ENCODE measurements at places on chromosomes 13 and 19.
A peak's percentile ranks its signal among the peaks of the same experiment; 100 is the strongest.

- DNase-seq: no peak
Measured at GRCh38 chr19:9828551-9829063, 889 bp downstream of the UBL5 start.

GRCh38 chr13:85009447-85009846, 789.8 kb downstream of the SLITRK6 start:
- DNase-seq: no peak

DNA sequence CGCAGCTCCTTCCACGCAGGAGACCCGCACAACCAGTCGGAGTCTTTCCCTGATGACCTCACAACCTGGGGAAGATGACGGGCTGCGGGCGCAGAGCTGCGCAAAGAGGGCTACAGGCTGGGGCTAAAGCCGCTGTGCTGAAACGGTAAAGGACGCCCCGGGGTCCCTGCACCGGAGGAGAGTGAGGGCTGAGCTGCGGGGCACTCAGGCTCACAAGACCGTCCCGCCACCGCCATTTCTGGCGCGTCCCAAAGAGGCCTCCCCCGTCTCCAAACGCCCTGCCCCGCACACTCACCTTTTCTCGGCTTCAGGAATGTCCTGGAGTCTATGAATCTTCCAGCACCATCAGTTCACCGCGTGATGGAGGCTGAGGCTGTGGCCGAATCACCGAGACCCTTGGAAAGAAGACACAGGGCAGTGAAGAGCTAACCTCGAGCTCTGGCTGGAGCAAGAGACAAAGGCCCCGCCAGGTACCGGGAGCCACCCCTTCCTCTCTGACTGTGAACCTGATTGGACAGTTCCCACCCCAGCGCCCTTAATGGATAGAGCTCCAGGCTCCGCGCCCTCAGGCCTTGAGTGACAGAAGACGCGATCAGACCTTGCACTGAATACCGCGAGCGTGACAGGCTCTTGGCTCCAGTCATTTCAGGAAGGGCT, 41.8 kb upstream of the ZNF429 start:
- DNase-seq: peak; percentile 95

DNA sequence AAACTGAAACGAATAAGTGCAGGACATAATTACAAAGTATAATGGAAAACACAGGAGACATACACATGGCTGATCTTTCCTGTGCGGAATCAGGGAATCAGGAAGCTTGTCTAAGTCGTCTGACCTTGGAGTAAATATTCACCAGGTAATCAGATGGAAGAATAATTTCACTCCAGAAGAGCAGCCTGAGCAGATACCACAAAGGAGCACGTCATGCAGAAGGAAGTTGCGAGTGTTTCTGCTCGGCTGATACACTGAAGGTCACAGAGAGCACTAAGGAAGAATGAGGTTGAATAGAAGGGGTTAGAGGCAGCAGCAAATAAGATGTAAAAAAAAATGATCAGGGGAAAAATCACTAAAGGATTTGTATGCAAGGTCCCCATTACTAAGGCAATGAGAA, 122.3 kb upstream of the GPC6 start:
- no peak for DNase-seq

- peak; percentile 69 for DNase-seq
Measured at GRCh38 chr13:26678796-26679195, 81.8 kb downstream of the GPR12 start.

GRCh38 chr13:106562301-106562700, 5.6 kb downstream of the ARGLU1 start:
- no peak for DNase-seq

- no peak for DNase-seq
Measured at GRCh38 chr19:45263013-45263412, 11.9 kb downstream of the MARK4 start.

GRCh38 chr13:107332188-107332587, 764.3 kb upstream of the ARGLU1 start:
- DNase-seq: no peak

DNA sequence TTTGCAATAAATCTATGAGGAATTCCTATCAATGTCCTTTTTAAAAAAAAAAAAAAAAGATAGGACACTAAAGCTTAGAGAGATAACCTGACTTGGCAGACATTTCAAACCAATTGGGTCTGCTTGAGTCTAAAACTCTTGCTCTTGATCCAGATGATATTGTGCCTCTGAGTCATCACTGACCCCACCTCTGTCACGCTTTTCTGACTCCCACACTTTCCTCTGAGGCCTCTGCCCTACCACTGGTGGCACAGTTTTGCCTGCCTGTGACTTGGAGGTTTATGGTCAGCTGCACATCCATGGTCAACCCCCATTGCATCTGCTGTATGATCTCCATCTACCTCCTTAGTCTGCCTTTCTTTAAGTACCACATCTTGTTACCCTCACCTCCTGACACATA, 328.7 kb downstream of the SPRY2 start:
- no peak for DNase-seq

- DNase-seq: peak; percentile 55
Measured at GRCh38 chr13:99987154-99988019, 5.8 kb downstream of the ZIC2 start.

DNA sequence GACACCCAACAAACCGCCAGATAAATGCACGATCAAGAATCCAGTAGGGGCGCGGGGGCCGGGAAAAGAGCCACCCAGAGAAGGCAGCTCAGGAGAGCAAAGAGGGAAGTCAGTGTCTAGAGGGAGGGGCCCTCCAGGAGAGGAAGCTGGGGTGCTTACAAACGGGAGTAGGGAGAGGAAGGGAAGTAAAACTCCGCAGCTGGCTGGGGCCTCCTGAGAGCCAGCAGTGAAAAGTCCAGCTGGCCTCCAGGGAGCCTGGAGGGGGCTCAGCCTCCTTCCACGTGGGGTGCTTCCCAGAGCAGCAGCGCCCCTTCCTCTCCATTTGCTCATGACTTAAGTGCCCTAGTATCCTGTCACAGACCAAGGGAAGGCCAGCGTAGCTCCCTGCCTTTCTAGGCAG, 51.8 kb downstream of the TMED1 start:
- no peak for DNase-seq

GRCh38 chr13:106349080-106349931, 186.2 kb downstream of the EFNB2 start:
- DNase-seq: peak; percentile 56

DNA sequence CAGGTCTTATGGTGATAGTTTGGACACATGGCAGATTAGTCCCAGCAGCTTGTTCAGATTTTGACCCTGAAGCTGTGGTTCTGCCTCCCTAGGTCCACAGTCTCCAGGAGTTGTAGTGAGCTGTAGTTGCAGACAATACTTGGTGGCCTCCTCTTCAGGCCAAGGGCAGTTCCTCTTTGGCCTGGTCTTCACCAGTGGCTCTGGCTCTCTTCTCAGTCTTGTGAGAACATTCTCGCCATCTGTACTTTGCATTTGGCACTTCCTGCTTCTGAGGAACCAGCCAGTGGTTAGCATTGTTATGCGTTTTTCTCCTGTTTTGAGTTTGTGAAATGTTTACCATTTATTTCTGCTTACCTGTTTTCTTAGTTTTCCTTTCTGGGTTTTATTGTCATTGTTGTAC, 40.7 kb downstream of the PCCA start:
- DNase-seq: no peak

DNA sequence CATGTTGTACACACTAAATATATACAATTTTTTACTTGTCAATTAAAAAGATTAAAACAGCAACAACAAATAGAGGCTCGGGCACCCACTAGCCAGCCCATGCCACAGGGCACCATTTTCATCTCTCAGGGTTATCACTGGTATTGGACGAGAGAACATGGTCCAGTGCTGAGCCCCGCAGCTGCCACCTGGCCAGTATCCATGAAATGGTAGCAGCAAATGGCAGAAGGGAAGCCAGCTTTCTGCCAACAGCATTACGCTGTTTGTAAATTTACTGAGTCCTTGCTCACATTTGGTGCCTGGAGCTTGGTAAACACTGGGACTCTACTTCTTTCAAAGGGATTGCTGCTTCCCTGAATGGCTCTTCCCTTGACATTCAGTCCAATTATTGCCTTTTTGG, 87.9 kb upstream of the WASF3 start:
- no peak for DNase-seq

GRCh38 chr19:30214651-30215051, 157.5 kb upstream of the ZNF536 start:
- DNase-seq: no peak

- DNase-seq: no peak
Measured at GRCh38 chr13:43544631-43545030, 242.1 kb downstream of the ENOX1 start.

GRCh38 chr13:107466326-107467099, 748.8 kb downstream of the LIG4 start:
- peak; percentile 31 for DNase-seq

DNA sequence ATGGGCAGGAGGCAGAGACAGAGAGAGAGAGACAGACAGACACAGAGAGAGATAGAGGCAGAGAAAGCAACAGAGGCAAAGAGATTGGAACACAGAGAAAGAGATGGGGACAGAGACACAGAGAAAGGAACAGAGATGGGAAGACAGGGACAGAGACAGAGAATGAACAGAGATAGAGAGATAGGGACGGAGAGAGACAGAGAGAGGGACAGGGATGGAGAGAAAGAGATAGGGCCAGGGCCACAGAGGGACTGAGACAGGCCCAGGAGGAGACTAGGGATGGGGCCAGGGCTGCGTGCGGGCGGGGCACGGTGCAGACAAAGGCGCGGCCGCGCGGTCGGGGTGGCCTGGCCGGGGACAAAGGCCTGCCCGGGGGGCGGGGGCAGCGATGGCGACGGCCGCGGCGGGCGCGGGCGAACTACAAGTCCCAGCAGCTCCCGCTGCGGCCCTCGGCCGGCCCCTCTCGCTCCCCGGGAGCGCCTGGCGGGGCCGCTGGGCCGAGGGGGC, at the start of gene ZNF358:
ZNF358 (plus strand) TSS at position 459 of the 507 bp plus-strand sequence. CDS start 3,140 bp downstream, outside the sequence.
- DNase-seq: peak; percentile 84

GRCh38 chr13:21674490-21675009, 3.7 kb downstream of the FGF9 start:
- peak; percentile 40 for DNase-seq

DNA sequence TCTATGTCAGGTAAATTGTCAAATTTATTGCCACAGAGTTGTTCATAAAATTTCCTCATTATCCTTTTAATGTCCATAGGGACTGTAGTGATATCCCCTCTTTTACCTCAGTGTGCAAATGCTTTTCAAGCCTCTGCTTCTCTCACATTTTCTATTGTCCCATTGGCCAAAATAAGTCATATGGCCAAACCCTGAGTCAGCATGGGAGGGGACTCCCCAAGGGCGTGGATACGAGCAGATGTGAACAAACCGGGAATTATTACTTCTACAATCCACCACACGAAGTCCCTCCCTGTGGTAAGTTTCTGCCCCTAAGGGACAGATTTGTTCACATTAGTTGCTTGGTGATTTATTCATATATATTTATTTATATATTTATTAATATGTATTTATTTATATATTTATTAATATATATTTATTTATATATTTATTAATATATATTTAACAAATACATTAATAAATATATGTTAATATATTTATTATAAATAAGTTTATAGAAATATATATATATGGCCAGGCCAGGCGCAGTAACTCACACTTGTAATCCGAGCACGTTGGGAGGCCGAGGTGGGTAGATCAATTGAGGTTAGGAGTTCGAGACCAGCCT, 20.1 kb upstream of the CAMSAP3 start:
- no peak for DNase-seq

- no peak for DNase-seq
Measured at GRCh38 chr19:35740108-35740422, 2.2 kb downstream of the IGFLR1 start.

DNA sequence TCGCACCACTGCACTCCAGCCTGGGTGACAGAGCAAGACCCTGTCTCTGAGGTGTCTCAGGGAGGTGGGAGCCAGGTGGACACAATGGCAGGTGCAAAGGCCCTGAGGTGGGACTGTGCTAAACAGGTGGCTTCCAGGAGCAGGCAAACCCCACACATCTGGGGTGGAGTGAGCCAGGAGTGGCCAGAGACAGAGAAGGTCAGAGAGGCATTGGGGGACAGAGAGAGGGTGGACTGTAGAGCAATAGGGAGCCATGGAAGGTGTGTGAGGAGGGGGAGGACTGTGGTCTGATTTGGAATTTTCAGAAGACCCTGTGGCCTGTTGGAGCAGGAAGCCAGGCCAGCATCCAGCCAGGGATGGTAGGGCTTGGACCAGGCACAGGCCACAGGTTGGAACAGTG, 4.7 kb downstream of the MEF2B start:
- no peak for DNase-seq

DNA sequence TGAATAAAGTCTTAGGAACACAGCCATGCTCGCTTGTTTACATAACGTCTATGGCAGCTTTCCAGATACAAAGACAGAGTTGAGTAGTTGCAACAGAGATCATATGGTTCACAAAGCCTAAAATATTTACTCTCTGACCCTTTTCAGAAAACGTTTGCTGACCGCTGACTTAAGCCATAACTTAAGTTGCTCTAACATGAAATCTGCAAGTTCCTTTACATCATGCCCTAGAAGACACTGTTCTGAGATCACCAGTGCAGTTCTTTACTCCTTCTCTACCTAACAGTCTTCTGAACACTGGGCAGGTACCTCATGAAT, 166.4 kb downstream of the DCLK1 start:
- DNase-seq: no peak

- no peak for DNase-seq
Measured at GRCh38 chr13:48578516-48579164, 45.8 kb upstream of the RCBTB2 start.

DNA sequence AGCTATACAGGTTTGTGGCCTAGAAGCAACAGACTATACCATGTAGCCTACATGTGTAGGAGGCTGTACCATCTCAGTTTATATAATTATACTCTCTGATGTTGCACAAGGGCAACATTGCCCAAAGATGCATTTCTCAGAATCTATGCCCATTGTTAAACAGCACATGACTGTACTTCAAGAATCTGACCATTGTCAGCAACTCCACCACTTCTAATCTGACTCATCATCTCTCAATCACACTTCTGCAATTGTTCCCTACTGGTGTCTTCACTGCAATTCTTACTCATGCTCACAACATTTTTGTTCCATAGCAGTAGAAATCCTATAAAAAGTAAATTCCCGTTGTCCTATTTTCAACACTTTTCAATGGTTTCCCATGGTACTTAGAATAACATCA, 63.9 kb upstream of the ATXN8OS start:
- DNase-seq: no peak

- DNase-seq: no peak
Measured at GRCh38 chr19:18020212-18021085, 12.5 kb downstream of the ARRDC2 start.

DNA sequence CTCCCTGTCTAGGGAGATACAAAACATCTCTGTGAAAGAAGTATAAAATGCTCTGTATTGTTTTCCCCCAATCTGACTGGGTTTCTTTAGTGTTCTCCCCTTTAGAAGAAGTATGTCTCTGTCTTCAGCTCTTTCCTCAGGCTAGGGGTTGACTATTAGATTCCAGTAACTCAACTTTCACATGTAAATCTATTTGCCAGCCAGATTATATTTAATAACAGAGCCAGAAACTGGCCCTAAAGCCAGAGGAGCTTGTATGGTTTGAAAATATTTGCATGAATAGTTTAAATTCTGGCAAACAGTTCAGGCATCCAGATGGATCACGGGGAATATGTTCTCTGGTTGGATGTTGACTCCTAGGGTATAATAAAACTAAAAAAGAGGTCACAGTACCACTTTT, 22.3 kb upstream of the CYSLTR2 start:
- DNase-seq: no peak

GRCh38 chr13:114283576-114283975, 2.2 kb downstream of the UPF3A start:
- DNase-seq: no peak

All from H9 (cell line).